Sigmoid colon (tissue), 7 donors: ENCODE measurements at places on chromosomes 3 and 15. TPM values are rescaled to one million over a fixed set of nuclear protein-coding genes. Genes with fewer than 3 reads are reported as not detected.

DNA sequence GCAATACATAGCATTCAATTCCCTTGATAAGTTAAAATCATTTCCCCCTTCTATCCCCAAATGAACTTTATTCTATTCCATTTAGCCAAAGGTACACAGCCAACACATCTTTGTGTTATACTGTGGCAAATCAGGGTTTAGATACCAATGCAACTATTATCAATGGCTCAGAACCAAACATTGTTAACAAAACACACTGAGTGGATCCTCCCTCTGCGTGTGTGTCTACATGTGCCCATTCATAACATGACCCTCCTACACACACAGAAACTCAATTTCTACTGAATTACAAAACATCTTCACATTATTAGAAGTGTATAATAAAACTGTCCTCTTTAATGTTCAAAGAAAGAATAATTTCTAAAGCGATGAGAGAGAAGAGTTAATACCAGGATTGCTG lies 1.3 kb downstream of the TTBK2 start:
- no peak for DNase-seq

GRCh38 chr3:176401211-176401610 lies 796.1 kb downstream of the TBL1XR1 start:
- DNase-seq = no peak

Gene SLC22A13
- polyA plus RNA-seq = 0.17 TPM

GRCh38 chr15:92949604-92950249 lies 49.6 kb downstream of the CHD2 start:
- DNase-seq = no peak

Gene DNAJA4
- polyA plus RNA-seq = 16.8 TPM

Gene ARGFX
- not detected for polyA plus RNA-seq

Gene ACOX2
- polyA plus RNA-seq = 14.2 TPM

Gene SORD
- polyA plus RNA-seq = 12.9 TPM

- no peak for DNase-seq
Measured at GRCh38 chr3:13934315-13934714, 54.4 kb upstream of the WNT7A start.

DNA sequence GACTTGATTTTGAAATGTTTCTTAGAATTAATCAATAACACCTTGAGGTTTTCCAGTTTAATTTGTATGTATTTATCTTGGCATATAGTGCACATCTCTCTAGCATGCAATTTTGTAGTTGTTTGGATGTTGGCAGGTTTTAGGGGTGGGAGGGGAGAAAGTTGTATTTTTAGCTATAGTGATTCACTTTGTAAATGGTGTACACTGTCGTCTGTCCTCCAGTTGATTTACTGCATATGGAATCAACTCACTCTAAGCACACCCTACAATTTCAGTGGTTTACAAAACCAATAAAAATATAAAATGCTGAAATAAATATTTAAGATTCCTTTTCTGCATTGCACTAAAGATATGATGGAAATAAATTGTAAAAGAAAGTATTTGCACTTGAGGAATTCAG lies 199.1 kb downstream of the CDIN1 start:
- DNase-seq = no peak
